Vagina (tissue), 2 donors: ENCODE measurements at places on chromosomes 2 and 18. TPM values are rescaled to one million over a fixed set of nuclear protein-coding genes. Genes with fewer than 3 reads are reported as not detected.

Gene IL36RN
- 0.25 TPM for total RNA-seq

Gene RGPD4
- not detected for total RNA-seq

Gene OR6B2
- not detected for total RNA-seq

Gene ALKAL2
- total RNA-seq = 17.4 TPM

Gene KIF1A
- total RNA-seq = 6.1 TPM

Gene GALR1
- 0.98 TPM for total RNA-seq

Gene TAF1B
- 20.1 TPM for total RNA-seq

Gene RTTN
- 16.7 TPM for total RNA-seq

Gene PDE11A
- 0.25 TPM for total RNA-seq
